ENCODE measurements at places on chromosomes 6 and 20.

DNA sequence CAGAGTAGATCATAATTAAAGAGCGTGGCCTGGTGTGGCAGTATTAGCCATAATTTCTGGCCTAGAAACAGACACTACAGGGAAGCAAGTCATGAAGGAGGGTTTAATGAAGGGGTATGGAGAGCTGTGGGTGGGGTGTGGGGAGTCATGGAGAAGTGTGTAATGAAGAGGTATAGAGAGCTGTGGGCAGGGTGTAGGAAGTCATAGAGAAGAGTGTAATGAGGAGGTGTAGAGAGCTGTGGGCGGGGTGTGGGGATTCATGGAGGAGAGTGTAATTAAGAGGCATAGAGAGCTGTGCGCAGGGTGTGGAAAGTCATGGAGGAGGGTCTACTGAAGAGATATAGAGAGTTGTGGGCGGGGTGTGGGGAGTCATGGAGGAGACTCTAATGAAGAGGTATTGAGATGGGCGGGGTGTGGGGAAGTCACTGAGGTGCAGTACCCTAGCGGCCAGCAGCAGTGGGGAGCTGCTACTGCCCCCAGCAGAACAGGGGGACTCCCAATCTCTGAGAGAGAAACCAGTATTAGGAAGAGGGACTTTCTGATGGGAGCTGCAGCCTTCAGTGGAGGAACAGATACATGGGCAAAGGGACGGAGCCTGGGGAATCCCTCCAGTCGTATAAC lies 145.4 kb upstream of the FOXA2 start:
- no peak for DNase-seq

- no peak for DNase-seq
Measured at GRCh38 chr20:62762801-62763368, 33.4 kb upstream of the MRGBP start.

- DNase-seq: no peak
Measured at GRCh38 chr6:49255335-49255734, 207.7 kb downstream of the MMUT start.

- peak; percentile 15 for DNase-seq
Measured at GRCh38 chr6:127464881-127465459, 5.8 kb upstream of the KIAA0408 start.

DNA sequence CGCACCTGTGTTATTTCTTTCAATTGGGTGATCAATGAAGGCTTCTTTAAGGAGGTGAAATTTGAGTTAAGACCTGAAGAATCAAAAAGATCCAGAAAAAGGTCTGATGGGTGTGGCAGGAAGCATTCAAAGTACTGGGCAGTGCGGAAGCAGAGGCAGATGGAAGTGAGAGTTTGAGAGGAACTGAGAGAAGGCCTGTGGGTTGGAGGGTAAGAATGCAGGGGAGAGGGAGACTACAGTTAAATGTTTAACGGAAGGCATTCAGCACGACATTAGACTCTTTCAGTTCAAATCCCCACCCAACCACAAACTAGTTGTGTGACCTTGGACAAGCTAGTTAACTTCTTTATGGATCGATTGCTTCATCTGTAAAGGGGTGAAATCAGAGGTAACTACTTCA lies 50.5 kb upstream of the GCM1 start:
- no peak for DNase-seq

DNA sequence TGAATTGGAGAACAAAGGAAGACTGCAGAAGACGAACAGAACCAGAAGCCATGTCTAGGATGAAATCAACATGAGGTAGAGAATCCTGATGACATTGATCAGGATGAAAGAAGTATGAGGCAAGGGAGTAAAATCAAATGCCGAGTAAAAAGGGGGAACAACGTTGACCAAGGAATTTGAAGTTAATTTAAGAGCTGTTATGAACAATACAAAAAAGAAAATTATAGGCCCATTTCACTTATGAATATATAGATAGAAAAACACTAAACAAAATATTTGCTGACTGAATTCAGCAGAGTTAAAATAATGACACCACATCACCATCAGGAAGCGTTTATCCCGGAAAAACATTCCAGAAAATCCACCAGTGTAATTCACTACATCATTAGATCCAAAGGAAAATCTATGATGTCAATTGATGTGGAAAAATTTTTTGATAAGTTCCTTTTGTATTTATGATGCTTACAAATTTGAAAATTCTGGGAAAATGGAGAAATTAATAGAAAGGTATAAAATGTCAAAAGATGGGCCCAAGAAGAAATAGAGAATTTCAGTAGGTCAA lies 8.1 kb upstream of the CCN5 start:
- no peak for DNase-seq

DNA sequence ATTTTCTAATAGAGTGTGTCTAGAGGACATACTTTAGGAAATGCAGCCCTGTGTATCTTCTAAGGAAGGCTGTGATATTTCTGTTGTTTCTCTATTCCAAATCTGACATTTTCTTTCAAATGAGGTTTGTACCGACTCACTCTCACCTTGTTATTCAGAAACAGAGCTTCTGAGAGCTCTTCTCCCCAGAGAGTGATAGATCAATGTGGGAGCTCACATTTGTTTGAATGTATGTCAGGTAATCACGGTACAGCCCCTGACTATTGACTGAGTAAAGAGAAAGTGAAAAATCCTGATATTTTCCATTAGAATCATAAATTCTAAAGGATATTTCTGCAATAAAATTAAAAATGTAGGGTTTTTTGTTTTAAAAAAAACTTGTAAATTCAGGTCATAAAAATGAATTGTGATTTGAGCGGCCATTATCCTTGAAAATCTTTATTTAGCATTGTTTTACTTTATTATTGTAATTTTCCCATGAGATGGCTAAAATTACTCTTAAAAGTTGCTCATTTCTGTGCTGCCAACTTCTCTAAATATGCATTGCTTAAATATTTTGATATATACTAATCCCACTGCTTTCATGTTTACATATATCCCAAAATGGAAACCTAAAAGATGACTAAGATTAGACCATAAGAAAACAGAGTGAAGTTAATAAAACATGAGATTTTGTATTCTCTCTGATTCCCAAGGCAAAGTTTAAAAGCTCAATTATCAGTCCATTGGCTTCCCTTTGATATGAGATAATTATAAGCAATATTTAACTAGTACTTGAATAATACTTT lies 1226.8 kb upstream of the CITED2 start:
- DNase-seq: no peak

DNA sequence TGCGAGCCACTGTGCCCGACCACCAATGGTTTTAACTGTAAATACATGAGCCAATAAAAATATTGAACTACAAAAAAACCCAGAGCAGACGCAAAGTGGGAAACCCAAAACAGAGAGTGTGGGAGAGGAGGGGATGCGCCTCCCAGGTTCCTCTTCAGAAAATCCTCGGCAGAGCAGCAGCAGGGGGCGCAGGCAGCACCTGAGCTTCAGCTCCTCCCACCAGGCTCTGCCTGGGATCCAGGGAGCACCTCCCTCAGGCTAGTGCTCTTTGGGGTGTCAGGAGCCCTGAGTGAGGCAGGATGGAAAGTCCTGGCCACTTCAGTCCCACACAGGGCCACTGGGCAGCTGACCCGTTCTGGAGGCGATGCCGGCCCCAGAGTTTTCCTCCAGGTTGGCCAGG lies 536.9 kb upstream of the CDH4 start:
- DNase-seq: no peak

GRCh38 chr6:162198925-162199324 lies 528.6 kb downstream of the PRKN start:
- DNase-seq: no peak

DNA sequence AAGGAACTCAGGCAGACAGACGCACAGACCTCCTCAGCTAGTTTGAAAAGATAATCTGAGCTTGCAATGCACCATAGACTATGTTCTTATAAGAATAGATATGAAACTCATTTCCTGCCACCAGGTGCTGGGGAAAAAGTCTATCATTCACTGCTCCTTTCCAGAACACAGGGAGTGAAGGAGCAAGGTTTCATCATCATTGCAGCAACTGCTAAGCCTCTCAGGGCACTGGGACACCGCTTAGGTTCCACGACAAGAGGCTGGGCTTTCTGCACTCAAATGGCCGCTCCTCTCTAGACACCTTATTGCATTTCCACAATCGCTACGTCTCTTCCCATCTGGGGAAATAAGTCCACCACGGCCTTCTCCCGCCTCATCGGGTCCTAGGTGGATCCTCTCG lies 418.5 kb upstream of the JARID2 start:
- DNase-seq: no peak

DNA sequence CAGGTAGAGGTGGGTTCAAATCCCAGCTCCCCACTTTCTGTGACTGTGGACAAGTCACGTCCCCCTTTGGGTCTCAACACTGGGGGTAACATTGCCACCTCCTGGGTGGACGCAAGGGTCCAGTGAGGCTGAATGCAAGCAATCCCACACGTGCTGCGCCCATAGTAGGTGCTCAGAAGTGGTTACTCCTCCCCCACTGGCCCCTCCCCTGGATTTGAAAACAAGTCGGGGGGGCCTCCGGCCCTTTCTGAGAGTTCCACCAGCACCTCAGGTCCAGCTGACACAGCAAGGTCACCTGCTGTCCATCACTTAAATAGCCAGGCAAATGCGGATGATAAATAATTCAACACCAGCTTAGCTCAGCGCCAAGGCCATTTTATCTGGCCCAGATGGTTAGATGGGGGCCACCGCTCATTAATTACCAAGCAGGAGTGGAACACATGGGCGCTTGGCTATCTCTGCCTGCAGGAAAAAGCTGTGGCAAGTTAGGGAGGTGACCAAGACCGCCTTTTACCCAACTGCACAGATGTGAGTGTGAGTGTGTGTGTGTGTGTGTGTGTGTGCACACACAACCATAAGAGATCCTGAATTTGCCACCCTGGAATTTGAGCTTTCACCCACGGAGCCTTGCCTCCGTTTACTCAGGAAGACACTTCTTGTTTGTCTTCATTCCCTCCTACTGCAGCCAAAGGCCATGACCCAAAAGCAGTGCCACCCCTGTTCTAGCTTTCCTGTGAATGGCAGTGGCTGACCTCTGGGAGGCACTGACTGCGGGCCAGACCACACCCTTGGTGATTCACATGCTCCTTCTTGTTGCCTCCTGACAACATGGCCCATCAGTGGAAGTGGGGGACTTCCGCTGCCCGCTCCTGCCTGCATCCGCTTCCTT lies 34.7 kb upstream of the KCNB1 start:
- DNase-seq: no peak

DNA sequence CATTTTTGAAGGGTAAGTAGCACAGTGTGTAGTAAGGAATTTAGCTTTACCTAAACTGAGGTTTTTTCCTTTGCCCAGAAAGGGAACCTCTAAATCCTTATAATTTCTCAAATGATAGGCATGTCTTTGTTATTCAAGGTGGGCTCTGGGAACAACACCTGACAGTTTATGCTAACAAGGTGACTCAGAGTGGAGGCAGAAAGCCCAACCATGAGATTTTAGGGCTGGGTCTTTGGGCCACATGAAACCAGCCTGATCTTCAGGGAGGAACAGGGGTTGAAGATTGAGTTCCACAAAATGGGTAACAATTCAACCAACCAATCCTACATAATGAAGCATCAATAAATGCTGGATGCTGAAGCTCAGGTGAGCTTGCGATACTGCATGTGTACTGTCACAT lies 46.6 kb downstream of the PRSS35 start:
- no peak for DNase-seq

GRCh38 chr6:1267057-1267732 lies 44.7 kb upstream of the FOXQ1 start:
- DNase-seq: no peak

- DNase-seq: no peak
Measured at GRCh38 chr6:156946370-156946936, 169.3 kb downstream of the ARID1B start.

DNA sequence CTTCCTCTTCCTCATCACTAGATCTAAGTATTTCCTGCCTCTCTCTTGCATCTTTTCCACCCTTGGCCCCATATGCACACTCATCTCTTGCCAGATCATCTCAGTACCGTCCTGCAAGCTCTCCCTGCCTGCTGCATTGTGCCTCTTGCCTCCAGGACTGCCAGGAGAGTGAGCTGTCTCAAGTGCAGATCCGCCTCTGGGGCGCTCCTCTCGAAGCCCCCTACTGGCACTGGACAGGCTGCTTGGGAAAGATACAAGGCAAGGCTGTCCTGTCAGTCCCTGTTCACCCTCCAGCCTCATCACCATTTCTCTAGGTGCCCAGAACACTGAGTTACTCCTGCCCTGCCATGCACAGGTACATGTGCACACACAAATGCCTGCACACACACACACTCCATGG lies 10.2 kb downstream of the SYNDIG1 start:
- no peak for DNase-seq

DNA sequence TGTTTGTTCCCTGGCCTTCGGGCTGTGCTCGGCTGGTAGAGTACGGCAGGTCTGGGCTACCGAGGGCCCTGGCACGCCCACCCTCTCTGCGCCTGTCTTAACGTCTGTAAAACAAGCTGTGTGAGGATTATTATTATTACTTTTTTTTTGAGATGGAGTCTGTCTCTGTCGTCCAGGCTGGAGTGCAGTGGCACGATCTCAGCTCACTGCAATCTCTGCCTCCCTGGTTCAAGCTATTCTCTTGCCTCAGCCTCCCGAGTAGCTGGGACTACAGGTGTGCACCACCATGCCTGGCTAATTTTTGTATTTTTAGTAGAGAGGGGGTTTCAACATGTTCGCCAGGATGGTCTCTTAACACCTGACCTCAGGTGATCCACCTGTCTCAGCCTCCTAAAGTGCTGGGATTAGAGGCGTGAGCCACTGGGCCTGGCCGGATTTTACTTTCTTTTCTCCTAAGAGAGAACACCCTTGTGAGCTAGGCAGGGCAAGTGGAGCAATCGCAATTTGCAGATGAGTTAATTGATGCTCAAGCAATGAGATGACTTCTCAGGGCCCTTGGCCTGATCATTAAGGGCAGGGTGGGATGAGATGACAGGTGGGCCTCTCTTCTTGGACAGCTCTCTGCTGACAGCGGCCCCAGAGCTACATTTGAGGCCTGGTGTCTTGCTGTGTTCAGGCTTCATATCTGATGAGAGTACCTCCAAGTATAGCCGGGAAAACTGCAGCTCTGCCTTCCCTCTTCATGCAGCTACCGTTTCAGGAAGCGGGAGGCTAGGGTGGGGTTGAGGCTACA lies 859 bp upstream of the SMIM29 start:
- no peak for DNase-seq

GRCh38 chr6:128302942-128303341 lies 217.5 kb downstream of the PTPRK start:
- DNase-seq: no peak

- no peak for DNase-seq
Measured at GRCh38 chr6:135693811-135694370, 157.6 kb upstream of the PDE7B start.

DNA sequence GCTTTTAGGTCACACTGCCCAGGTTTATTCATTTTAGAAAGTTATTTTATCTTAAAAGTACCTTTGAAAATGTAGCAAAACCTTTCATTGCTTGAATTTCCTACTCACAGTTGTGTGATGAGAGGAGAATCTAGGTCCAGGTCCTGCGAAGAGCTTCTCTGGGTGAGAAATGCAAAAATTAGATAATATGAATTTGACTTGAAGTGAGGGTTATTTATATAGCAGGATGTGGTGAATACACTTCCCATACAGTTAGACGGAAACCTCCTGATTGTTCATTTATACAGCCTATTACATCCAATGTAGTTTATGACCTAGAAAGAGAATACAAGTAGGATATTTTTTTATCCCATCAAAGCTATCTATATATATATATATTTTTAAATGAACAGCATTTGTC lies 30.5 kb downstream of the CDKAL1 start:
- DNase-seq: peak; percentile 74

Data from NCI-H1694 treated with DMSO at 0.1 percent for 48 hours (cell line).